Cortex of kidney (tissue), 1 donor: ENCODE measurements at places on chromosomes 7 and 10.

GRCh38 chr7:92830027-92830426 lies 6.3 kb downstream of the CDK6 start:
- no peak for DNase-seq

DNA sequence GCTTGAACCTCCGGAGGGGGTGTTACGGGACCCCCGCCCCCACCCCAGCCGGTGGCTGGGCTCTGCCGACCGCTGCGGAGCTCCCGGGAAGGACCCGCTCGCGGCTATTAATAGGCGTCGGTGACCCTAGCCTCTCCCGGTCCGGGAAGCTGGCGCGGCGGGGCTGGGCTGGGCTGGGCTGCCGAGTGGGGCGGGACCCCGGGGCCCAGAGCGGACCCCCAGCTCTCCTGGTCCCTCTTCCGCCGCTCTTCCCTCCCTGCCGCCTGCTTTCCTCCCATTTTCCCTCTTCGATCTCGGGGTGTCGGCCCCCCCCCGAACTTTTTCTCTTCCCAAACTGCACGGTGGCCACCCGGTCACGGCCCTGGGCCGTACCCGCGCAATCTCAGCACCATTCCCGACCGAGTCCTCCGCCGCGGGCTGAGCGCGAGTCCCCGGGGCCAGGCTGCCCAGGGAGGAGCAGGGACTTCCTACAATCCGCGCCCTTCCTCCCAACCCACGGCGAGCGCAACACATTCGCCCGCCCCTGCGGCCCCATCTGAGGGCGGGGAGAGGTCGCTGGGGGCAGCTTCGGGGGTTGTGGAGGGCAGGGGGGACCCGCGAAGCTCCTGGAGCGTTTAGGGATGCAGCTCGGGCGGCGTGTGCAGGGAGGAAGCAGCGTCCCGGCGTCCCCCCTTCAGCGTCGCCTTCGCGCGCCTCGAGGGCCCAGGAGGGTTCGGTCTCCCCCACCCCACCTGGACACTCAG lies 3.1 kb upstream of the ELFN1 start:
- DNase-seq: no peak

DNA sequence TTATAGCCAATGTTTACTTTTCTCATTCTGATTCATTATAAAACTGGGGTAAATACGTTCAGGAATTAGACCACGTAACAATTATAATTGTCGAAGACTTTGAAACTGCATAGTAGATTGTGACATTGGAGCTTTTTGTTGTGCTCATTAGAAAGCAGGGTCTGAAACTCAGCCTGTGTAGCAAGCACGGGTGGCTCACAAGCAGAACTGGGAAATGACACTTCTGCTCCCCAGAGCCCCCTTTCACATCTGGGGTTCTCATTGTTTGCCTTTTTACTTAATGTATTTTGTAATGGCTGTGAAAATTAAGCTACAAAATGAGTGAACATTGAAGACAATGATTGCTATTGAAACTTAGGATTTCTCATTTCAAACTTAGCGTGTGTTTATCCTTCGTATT lies 72.9 kb downstream of the CDHR3 start:
- no peak for DNase-seq

DNA sequence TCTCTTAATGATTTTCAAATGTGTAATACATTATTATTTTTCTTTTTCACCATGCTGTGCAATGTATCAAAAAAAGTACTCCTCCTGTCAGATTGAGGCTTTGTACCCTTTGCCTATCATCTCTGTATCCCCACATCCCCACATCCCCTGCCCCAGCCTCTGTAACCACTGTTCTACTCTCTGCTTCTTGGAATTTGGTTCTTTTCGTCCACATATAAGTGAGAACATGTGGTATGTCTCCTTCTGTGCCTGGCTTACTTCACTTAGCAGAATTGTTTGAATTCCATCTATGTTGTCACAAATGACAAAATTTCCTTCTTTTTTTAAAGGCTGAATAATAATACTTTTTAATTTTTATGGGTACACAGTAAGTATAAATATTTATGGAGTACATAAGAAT lies 13.8 kb downstream of the TAF3 start:
- no peak for DNase-seq

DNA sequence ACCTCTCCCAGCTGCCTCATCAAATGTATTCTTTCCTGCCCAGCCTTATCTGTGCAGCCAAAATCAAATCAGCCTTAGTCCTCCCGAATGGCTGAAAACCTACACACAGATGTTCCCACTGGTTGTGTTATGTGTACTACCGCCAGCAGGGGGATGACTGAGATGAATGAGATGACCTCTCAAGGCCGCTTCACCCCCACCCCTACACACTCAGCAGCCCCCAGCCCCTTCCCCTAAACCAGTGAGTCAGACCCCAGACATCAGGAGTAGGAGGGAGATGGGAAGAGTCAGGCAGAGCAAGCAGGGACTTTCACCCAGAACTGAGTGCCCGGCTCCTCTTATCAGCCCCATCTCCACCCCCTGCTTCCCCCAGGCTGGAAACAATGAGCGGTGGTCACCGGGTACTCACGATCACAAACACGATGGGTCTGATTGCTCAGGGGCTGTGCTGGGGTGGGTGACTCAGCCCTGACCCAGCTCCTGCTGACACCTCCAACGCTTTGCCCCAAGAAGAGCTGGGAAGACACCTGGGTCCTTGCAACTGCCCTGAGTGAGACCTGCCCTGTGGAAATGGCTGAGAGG lies 6.5 kb upstream of the C10orf105 start:
- no peak for DNase-seq

DNA sequence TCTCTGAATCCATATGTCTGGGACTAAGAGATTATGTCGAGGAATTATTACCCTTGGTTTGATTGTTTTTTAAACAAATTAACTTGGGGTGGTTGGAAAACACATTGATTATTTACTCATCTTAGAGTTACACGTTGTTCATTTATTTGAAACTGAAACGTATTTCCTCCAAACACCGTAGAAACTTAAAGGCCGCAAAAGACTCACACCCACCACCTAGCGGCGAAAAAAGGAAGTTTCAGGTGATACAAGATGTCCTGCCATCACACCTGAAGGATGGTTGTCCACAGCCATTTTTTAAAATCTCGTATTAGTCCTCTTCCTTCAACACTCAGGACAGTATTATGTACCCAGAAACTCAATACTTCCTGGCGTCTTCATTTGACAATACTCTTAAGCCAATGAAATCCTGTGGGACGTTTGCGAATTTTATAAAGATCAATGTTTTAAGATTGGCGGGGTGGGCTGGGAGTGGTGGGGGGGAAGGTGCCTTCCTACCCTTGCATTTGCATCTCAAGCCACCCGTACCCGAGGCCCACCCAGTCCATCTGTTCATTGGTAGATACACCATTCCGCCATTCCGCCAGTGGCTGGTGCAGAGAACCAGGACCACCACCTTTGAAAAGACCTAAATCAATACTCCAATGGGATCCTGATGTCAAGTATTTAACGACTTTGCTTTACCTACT lies 1.4 kb upstream of the LCOR start:
- DNase-seq: no peak

DNA sequence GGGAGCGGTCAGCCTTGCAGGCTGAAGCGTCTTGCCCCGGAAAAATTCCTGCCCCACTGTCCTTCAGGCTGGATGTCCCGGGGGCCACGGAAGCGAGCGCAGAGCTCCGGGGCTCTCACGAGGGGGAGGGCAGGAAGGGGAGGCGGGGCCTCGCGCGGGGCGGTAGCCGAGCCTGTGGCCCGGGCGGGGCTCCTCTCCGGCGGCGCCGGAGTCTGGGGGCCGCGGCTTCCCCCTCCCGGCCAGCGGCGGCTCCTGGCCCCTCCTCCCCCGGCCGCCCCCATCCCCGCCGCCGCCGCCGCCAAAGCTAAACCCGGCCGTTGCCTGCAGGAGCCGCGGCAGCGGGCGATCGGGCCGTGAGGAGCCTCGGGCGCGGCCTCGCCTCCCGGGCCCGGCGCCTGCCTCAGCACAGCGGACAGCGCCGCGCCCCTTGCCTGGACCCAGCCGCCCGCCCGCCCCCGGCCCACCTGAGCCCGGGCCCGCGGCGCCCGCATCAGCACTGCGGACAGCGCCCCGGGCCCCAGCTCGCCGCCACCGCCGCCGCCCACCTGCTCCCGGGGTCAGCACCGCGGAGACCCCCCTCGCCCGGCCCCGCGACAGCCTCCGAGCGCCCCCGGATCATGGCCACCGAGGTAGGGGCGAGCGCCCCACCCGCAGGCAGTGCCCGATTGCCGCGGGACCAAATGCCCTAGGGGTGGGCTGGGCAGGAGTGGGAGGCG lies at the start of gene GOLGA7B:
Gene GOLGA7B (plus strand): TSS at position 157 of the 716 bp plus-strand sequence. CDS start 461 bp downstream, at position 618.
- DNase-seq: no peak

DNA sequence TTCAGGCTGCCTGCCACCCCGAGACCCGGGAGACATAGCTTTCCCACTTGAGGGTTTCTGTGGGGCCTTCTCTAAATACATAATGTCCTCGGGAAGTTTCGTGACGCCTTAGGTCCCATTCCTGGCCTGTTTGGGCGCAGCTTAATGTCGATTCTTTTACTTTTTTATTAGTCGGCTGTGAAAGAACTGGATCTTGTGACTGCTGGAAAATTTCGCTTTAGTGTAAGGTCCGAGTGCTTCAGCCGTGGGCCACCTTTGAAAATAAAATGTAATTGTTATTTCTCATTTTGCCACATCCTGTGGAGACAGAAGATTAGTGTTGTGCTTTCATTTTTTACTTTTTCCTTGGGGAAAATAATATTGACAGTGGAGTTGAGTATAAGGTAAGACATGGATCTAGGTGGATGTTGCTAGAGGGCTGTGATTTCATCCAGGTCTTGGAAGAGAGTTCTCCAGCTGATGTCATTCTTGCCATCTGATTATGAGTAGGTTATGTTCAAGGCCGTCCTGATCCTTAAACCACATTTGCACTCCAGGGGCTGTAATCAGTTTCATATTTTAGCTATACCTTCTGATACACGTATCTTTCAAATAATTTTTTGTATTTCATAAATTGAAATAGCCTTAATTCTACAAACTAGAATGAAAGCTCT lies 830 bp downstream of the RAB18 start:
- no peak for DNase-seq

GRCh38 chr10:125722811-125723210 lies 3.3 kb downstream of the EDRF1 start:
- no peak for DNase-seq

- DNase-seq: no peak
Observed at GRCh38 chr10:79378647-79379511, 31.6 kb downstream of the PPIF start.

DNA sequence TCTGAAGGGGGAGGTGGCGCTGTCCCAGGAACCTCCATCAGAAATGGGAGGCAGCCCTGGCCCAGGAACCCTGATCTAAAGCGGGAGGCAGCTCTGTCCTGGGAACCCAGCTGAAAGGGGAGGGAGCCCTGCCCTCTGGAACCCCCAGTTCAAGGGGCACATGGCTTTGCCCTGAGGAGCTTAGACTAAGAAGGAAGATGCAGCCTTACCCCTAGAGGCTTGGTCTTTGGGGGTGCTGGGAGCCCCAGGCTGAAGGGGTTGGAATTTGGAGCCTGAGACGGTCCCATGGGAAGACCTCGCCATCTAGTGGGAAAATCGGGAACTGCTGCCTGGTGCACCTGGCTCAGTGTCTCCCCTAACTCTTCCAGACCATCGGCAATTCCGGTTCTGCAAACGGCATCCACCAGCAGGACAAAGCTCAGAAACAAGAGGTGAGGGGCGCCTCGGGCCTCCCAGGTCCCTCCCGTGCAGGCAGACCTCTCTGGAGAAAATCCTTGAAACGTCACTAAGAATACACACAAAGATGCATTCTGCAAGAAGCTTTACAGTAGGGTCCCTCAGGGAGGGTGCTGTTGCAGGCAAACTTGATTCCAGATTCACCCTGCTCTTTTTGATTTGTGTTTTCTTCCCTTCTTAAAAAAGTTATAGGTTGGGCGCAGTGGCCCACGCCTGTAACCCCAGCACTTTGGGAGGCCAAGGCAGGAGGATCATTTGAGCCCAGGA lies 52.4 kb upstream of the GTF2IRD1 start:
- DNase-seq: no peak

- no peak for DNase-seq
Observed at GRCh38 chr7:76411626-76412025, 2.1 kb upstream of the SSC4D start.

DNA sequence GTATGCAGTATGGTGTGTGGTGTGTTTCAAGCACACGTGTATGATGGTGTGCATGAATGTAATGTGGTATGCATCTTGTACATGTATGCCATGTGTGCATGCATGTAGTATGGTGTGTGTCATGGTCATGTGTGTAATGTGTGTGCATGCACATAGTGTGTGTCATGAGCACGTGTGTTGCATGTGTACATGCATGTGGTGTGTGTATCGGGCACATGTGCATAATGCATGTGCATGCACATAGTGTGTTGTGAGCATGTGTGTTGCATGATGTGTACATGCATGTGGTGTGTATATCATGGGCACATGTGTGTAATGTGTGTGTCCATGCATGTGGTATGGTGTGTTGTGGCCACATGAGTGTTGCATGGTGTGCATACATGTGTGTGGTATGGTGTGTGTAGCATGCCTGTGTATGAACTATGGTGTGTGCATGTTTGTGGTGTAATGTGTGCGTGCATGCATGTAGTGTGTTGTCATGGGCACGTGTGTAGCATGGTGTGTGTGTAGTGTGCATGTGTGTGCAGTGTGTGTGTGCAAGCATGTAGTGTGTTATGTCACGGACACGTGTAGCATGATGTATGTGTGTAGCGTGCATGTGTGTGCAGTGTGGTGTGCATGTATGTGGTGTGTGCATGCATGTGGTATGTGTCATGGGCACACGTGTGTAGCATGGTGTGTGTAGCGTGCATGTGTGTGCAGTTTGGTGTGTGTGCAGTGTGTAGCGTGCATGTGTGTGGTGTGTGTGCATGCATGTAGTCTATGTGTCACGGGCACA lies 17.6 kb downstream of the KNDC1 start:
- DNase-seq: no peak

DNA sequence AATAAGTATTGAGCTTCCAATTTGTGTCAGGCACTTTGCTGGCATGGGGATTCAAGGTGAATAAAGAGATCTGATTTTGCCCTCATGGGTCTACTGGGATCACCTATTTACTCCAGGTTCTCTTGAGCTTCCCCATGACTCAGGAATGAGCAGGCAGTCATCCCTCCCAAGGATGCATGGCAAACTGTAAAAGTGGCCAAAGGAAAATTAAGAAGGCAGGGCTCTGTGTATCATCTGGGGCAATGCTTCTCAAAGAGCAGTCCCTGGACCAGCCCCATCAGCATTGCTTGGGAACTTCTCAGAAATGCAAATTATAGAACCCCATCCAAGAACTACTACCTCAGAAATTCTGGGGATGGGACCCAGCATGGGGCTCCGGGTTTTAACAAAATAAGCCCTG lies 48.7 kb downstream of the WDFY4 start:
- DNase-seq: no peak

GRCh38 chr10:44968091-44968490 lies 8.5 kb downstream of the RASSF4 start:
- DNase-seq: no peak

DNA sequence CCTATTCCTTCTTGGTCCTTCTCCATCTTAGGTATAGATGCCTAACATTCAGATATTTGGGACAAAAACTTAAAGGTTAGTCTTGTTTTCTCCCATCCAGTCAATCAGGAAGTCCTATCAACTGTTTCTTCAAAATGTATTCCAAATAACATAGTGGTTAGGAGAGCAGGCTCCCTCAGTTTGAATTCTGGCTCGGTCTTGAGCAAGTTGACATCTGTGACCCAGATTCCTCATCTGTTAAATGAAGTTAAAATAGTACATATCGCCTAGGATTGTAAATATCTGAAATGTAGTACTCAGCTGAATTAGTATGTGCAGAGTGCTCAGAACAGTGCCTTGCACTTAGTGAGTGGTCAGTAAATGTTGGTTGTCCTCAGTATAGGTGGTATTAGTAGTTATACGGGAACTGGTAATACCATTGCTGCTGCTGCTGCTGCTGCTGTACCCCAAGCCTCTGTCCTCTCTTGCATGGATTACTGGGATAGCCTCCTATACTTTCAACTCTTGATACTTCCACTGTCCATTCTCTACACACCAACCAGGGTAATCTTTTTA lies 58.6 kb downstream of the RALA start:
- no peak for DNase-seq
